ENCODE measurements at places on chromosomes 1 and 21. TPM values are rescaled to one million over a fixed set of nuclear protein-coding genes. Genes with fewer than 3 reads are reported as not detected.

GRCh38 chr1:80036690-80037432 lies 1030.3 kb upstream of the ADGRL4 start:
- no peaks in the 10 kb centered on the region for H3K27me3 ChIP-seq
- no peak overlapping the region for H3K27ac ChIP-seq
- DNase-seq, result no peak
- H3K4me3 ChIP-seq, result no peak overlapping the region

The SRP9 gene
- 360 TPM for polyA plus RNA-seq

- no peak overlapping the region for H3K27ac ChIP-seq
- H3K4me1 ChIP-seq, result peaks cover 28% of the 10 kb centered on the region
- H3K27me3 ChIP-seq, result peaks cover 86% of the 10 kb centered on the region
- no peaks in the 10 kb centered on the region for H3K36me3 ChIP-seq
- peak; percentile 21 for DNase-seq
- H3K4me3 ChIP-seq, result no peak overlapping the region
Measured at GRCh38 chr1:200034761-200035396, 7.4 kb downstream of the NR5A2 start.

The NPPA gene
- polyA plus RNA-seq, result 0.22 TPM

DNA sequence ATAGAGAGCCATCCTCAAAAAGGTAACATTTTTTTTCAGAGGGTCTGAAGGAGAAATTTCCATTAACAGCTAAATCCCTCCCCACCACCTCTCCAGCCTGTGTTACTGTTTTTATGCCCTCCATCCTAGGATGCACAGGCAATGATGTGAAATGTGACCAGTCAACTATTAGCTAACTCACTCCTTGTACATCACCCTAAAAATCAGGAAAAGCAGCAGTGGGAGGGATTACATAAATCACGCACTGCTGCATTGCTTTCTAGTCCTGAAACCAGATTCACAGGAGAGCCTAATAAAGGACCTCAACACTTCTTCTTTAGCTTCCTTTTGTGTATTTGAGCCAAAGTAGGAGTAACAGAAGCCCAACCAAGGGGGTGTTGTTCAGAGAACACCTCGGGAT lies 66.3 kb downstream of the LMO4 start:
- DNase-seq, result no peak
- no peaks in the 10 kb centered on the region for H3K36me3 ChIP-seq
- H3K27me3 ChIP-seq, result no peaks in the 10 kb centered on the region

The FHAD1 gene
- 0.68 TPM for polyA plus RNA-seq

DNA sequence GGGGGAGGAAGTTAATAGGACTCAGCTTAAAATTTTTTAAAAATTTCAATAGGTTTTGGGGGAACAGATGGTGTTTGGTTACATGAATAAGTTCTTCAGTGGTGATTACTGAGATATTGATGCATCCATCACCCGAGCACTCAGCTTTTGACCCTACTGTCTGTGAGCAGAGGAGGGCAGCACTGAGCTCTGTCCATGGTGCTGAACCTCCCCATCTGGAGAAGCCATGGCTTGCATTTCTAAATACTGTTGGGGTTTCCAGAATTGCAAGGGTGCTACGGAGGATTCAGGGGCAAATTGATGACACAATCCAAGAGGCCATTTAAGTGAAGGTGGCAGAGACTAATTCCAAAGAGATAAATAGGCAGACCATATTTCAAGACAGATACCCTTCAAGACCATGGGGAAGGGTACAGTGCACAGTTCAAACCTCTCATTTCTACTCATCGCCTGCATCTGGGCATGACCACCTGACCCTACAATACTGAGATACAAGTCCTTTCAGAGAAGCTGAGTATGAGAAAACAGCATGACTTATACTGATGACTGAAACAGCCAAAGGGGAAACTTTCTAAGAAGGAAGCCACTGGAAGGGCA lies 17.2 kb downstream of the SYT2 start:
- peak; percentile 90 for DNase-seq
- H3K4me1 ChIP-seq, result no peaks in the 10 kb centered on the region
- no peak overlapping the region for H3K4me3 ChIP-seq
- no peak overlapping the region for H3K27ac ChIP-seq

The CRYBG2 gene
- polyA plus RNA-seq, result 20.1 TPM
